Esophagus squamous epithelium (tissue), 5 donors: ENCODE measurements at places on chromosomes 7 and 10.

GRCh38 chr7:111390000-111390399 lies 172.3 kb downstream of the IMMP2L start:
- DNase-seq, result no peak

DNA sequence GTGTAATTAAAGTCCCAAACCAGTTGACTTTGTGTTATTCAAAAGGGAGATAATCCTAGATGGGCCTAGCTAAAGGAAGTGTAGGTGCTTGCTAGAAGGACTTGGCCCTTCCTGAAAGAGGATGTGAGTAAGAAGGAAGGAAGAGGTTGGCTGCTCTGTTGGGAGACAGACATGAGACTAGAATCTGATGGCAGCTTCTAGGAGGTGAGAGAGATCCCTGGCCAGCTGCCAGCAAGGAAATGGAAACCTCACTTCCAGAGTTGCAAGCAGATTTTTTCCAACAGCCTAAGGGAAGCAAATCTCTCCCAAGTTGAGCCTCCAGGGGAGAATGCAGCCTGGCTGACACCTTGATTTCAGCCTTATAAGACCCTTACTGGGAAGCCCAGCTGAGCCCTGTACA lies 368.4 kb upstream of the ZMIZ1 start:
- no peak for DNase-seq

GRCh38 chr7:25861164-25861496 lies 290.9 kb upstream of the NFE2L3 start:
- no peak for DNase-seq

DNA sequence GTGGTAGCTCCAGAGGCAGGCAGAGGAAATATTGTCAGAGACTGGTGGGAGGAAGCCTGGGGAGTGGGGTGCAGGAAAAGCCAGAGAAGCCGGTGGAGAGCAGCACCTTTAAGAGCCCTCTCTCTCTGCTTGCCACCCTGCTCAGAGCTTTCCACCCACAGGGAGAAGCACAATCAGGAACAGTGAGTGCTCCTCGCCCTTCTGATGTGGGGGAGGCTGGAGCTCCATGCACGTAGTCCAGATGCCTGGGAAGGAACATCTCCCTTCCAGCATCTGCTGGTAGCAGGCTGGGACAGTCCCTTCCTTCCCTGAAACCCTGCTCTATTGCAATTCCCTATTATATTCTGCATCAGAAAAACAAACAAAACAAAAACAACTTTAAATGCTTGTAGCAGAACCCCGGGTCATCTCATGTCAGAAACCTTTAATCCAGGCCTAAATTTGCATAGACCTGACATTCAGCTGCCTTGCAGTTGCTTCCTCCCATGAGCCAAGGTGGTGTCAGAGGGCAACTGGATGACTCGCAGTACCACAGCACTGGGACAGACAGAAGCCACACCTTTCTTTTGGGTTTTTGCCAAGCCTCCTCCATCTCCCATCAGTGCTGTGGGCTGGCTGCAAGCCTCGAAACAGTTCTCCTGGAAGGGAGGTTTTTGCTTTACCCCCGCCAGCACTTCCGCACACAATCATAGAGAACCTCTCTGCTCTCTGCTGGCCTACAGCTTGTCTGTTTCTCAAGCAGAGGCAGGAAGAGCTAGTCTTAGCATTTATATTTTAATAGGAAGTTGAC lies 13.1 kb downstream of the AVPI1 start:
- no peak for DNase-seq

DNA sequence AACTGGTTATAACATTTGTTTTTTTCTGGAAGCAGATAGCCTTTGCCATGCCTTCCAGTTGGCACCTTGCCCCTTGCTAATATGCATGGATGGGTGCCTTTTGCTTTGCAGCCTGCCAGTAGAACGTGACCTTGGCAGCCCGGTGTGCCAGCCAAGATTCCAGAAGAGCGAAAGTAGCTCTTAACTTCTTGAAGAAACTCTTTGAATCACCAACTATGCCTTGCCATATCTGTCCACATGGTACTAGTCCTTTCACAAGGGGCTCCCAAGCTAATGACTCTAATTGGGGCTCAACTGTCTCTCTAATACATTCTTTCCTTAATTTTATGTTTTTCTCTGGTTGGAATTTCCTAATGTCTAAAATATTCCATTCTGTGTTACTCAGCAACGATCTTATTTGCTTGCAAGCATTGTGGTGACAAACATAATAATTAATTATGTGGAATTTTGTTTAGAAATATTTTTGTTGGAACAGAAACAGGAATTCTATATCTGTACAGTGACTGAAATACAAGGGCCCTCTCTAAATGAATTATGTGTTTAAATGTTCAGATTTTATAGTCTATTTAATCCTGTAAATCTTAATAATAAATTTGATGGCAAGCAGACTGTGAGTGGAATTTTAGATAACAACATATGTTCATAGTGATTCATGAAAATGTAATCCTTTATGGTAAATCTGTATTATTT lies 45.8 kb downstream of the HDAC9 start:
- no peak for DNase-seq

DNA sequence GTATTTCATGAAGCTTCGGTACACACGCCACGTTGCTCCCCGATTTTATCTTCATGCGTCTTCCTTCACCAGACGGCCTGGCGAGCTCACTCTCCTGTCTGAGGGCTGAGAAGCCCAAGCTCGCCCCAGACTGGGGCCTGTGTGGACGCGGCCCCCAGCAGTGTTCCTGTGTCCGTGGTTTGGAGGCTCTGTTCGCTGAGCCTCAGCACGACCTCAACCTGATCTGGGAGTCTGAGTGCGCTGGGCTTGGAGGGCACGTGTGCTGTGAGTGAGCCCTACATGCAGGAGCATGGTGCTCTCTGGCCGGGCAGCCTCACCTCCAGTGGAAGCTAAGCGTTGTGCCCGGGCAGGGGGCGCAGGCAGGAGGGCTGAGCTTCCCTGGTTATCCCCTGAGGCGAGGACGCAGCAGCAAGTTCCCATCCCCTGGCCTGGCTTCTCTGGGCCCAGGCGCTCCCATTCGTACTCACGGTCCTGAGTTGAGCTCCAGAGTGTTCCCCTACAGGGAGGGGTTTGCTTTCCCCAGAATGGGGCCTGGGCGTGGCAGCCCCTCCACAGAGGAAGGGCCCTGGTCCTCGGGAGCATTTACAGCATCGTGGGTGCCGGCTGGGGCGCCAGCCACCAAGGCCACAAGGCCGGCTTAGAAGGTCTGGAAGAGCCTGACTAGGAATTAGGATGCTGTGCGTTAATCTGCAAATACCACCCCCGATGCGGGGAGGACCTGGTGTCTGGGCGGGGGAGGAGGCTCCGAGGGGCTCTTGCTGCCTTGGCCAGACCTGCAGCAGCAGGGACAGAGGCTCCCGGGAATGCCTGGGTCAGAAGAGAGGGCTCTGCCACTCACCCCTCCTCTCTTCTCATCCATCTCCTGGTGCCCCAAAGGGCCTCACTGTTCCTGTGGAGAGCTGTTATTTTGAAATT lies 400.6 kb downstream of the DNAJB6 start:
- DNase-seq, result no peak

DNA sequence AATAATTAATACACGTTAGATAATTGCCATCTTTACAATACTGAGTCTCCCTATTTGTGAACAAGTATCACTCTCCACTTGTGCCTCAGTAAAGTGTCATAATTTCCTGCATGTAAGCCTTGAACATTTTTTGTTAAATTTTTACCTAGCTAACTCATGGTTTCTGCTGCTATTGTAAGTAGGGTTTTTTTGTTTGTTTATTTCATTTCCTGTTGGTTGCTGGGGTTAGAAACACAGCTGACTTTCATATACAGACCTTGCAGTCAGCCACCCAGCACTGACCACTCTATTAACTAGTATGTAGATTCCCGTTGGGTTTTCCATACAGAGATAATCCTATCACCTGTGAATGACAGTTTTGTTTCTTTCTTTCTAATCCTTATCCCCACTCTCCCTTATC lies 133.3 kb downstream of the MPP7 start:
- no peak for DNase-seq

- DNase-seq, result no peak
These were observed 300.0 kb upstream of the SP8 start for GRCh38 chr7:21086688-21087087.

- no peak for DNase-seq
These were observed 171.9 kb upstream of the LRRN3 start for GRCh38 chr7:110918949-110919548.

DNA sequence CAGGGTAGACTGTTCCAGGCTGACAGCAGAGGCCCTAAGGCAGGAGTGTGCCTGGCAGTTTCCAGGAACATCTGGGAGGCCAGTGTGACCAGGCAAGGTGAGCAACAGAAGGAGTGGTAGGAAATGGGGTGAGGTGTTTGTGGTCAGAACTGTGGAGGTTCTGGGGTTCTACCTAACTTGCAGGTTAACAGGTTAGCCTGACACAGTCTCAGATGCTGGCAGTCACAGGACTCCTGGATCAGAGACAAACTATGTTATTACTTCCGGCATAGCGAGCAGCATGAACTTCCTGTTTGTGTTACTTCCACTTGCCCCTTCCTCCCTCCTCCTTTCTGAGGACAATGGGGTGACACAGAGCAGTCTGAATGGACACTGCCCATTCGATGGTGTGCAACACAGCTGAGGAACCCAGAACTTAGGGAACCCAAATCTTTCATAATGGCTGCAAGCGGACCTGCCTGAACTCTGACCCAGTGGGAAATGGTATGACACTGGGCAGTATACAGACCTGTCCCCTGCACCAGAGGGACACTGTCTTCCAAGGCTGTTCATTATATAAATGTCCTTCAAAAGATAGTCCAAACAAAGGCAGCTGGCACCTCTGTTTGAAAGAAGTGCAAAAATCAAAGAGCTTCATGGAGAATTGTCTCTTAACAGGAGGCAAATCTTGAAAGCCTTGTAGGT lies 3.9 kb upstream of the SAR1A start:
- no peak for DNase-seq

DNA sequence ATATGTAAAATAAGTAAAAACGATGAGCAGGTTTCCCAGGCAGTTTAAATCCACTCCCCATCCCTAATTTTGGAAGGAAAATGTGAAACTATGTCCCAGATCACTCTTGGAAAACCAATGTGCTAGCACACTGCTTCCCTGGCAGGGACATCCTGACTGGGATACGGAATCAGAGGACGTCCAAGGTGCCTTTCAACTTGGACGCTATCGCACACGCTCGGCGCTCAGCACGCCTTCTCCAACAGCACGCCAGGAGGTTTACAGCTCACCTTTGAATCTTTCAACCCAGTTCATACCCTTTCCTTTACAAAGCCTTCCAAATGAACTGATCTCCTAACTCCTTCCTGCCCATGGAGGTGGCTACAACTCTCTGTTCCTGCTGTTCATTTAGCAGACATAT lies 47.1 kb downstream of the BEND7 start:
- DNase-seq, result no peak

DNA sequence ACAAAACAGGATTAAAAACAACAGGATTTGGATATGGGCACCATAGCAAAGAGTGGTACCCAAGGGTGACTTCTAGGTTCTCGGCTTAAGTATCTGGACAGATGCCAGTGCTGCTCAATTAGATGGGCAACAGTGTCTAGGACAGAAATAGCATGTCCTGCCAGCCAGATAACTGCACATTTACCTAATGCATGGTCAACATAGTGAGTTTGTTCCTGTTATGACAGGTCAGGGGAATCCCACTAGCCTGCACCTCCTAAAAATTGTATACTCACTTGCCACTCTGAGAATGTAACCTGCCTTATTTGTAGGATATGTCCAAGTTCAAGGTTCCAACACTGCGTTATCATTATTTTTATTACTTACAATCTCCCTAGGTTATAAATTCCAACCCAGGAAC lies 471.7 kb downstream of the GRM8 start:
- DNase-seq, result no peak

DNA sequence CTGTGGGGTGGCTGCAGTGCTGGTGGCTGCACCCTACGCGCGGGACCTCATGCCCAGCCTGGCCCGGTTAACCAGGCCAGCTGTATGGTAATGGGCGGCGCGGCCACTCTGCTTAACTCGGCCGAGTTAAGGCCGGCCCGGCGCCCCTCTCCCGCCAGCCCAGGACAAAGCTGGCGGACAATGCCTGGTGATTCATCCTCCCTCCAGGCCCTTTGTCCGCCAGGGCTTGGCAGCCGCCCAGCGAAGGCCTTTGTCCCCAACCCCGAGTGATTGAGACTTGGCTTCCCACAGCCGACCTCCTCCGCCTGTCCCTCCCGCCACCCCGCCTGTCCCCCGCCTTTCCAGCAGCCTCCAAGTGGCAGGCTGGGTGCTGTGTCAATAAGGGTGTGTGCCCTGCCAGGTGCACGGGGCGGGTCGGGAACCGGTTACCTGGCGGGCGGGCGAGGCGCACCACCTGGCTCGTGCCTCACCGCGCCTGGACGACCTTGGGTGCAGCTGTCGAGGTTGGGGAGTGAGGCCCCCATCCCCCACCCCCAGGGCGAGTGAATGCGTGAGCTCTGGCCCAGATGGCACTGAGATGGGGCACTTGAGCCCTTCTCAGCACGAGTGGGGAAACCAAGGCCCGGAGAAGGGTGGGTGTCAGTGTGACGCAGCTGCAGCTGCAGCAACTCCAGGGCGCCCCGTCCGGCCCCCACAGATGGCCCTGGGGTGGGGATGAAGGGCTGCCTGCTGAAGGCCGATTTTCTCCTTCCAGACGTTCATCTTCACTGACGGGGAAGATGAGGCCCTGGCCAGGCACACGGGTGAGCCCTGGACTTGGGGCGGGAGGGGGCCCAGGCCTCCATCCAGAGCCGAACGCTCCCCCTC lies 4.6 kb downstream of the LFNG start:
- no peak for DNase-seq

DNA sequence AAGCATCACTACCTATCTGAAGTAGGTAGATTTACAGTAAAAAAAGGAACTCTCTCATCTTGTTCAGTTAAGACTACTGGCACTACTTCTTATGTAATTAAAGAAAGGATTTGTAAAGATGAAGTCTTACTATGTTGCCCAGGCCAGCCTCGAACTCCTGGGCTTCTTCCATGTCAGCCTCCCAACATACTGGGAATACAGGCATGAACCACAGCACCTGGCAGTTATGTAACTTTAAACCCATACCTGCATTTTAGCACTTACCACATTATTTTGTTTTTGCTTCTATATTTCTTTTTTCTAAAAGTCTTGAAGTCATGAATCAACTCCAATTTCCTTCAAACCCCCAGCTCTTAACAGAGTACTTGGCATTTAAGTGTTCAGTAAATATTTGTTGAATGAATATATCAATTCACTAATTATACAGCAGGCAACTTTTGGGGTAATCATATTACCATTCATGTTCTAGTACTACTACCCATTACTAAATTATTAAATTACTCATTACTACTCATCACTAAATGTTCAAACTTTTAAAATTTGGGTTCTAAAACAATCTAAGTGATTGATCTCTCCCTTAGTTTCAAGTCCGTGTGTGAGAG lies 31.6 kb upstream of the CCDC71L start:
- no peak for DNase-seq
